ENCODE measurements at places on chromosomes 4 and X.

GRCh38 chr4:54090804-54091623, 8.9 kb upstream of the GSX2 start:
- peak; percentile 24 for DNase-seq

- peak; percentile 48 for DNase-seq
Observed at GRCh38 chrX:39900777-39901170, 197.0 kb downstream of the BCOR start.

- no peak for DNase-seq
Observed at GRCh38 chrX:115134382-115134781, 54.8 kb upstream of the RBMXL3 start.

DNA sequence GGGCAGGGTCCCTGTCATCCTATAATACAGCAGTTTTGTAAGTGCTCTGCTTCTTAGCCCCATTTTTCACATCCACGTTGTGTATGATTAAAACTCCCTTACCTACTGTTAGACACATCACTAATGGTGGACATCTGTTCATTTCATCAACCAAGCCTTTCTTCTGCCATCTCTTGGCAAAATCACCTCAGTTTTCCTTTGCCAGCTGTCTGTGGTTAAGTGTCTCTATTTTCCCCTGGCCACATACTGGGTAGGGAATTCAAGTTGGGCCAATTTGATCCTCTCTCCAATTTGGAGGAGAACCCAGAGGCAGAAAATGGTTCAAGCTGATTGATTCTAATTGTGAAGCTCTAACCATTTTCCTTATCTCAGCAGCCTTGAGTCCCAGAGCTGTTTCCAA, 436.1 kb downstream of the PCDH7 start:
- no peak for DNase-seq

GRCh38 chr4:2408401-2408958, 10.0 kb downstream of the ZFYVE28 start:
- DNase-seq: no peak

- DNase-seq: no peak
Observed at GRCh38 chr4:39324897-39325613, 41.1 kb downstream of the RFC1 start.

DNA sequence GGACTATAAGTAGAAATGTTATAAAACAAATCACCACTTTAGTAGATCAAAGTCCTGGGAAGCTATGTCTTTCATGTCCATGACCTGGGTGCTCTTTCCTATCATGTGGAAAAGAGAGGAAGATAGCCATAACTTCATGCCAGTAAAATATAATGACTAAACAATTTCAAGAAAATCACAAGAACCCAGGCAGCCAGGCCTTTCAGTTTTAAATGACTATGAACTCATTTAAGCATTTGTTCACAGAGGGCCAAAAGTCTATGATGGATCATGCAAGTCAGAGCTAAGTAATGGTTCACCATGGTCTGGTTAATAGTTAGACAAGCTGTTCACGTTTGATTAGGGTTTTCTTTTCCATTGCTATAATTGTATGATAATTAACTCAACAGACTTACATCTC, 155.8 kb downstream of the PPARGC1A start:
- no peak for DNase-seq

- DNase-seq: no peak
Observed at GRCh38 chr4:129966175-129966574, 870.2 kb downstream of the C4orf33 start.

GRCh38 chrX:24682739-24683432, 10.8 kb upstream of the POLA1 start:
- DNase-seq: no peak

All from glutamatergic neuron (in vitro differentiated cells).